ENCODE measurements at places on chromosomes 3 and 15.
A peak's percentile ranks its signal among the peaks of the same experiment; 100 is the strongest.

GRCh38 chr3:12662593-12663400, 1.1 kb downstream of the RAF1 start:
- no peak for DNase-seq

- DNase-seq = peak; percentile 70
Measured at GRCh38 chr15:69996321-69997160, 101.2 kb downstream of the TLE3 start.

- no peak for DNase-seq
Measured at GRCh38 chr3:124976383-124976782, 41.8 kb upstream of the MUC13 start.

DNA sequence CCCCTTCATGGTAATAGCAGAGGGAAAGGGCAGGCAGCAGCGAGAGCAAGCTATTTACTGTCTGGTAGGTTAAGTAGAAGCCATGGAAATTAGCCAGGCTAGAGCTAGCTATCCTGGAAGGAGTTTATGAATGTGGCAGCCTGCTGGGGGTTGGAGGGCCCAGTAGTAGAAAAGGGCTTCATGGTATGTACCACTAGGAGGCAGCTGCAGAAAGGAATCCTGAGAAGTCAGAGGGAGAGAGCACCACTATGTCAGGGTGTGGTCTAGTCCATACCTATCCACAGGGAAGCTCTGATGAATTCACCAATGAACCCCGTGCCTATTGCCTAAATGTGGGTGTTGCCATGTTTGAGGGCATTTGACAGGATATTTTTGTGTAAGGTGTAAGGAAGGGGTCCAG, 55.0 kb downstream of the PLAAT1 start:
- no peak for DNase-seq

- DNase-seq = no peak
Measured at GRCh38 chr3:22569570-22569969, 633.6 kb upstream of the UBE2E2 start.

- DNase-seq = no peak
Measured at GRCh38 chr15:70494852-70495571, 268.3 kb downstream of the UACA start.

GRCh38 chr3:132659000-132659364, 627 bp downstream of the ACAD11 start:
- peak; percentile 97 for DNase-seq

DNA sequence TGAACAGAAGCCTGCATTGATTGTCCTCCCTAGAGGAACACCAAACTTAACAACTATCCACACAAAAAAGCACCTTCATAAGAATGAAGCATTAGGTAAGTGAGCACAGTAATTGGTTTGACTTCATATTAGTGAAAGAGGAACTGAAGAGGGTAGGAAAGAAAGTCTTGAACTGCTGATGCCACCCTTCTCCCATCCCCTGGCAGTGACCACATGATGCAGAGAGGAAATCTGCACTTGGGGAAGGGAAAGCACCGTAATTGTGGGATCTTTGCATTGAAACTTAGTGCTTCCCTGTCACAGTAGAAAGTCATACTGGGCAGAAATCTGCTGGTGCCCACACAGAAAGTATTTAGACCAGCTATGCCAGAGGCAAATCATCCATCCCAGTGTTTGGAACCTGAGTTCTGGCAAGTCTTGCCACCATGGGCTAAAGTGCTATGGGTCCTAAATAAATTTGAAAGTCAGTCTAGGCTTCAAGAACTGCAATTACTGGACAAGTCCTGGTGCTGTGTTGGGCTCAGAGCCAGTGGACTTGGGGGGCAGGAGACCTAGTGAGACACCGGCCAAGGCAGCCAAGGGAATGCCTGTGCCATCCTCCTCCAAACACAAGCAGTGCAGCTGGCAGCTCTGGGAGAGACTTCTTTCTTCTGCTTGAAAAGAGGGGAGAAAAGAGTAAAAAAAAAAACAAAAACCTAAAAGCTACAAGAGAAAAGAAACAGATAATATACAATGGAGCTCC, 63.6 kb downstream of the SLC15A2 start:
- DNase-seq = no peak

DNA sequence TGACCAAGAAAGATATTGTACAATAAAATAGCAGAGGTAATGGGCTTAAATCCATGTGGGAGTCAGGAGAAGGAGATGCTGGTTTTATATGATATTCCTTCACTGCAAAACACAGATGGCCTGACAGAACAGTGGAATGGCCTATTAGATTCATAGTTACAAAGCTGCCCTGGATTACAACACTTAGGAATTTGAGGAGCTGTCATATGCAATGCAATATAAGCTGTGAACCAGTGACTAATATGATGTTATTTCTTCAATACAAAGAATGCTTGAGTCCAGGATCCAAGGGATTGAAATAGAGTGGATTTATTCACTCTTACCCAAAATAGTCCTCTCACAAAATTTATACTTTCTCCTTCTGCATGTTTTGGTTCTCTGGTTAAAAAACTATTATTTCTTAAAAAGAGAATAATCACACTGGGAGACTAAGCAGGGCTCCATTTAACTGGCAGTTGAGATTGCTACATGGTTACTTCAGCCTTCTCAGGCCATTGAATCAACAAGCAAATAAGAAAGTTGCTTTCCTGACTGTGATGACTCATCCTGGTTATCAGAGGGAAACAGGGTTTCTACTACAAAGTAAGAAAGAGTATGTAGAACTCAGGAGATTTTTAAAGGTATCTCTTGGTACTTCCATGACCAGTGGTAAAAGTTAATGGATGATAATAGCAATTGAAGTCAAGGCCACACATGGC, 79.8 kb upstream of the ZPLD1 start:
- no peak for DNase-seq

- no peak for DNase-seq
Measured at GRCh38 chr15:77546050-77546501, 86.6 kb downstream of the LINGO1 start.

DNA sequence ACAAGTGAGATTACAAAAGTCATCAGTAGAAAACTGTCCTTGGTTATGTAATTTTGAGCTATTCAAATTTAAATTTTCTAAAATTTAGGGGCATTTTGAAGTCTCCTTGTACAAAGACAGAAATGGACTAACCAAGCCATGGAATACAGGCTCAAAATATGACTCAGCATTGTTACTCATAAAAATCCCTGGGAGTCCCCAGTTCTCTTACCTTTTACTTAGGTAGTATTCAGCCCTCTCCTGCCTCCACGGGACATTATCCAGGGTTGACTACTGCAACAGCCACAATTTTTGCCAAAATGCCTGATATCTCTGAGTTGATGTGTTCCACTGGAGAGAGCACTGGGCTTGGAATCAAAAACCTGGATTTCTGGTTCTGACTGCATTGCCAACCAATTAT, 25.0 kb downstream of the CLDN18 start:
- DNase-seq = no peak

GRCh38 chr3:141076797-141077571, 25.8 kb downstream of the SPSB4 start:
- DNase-seq = no peak

DNA sequence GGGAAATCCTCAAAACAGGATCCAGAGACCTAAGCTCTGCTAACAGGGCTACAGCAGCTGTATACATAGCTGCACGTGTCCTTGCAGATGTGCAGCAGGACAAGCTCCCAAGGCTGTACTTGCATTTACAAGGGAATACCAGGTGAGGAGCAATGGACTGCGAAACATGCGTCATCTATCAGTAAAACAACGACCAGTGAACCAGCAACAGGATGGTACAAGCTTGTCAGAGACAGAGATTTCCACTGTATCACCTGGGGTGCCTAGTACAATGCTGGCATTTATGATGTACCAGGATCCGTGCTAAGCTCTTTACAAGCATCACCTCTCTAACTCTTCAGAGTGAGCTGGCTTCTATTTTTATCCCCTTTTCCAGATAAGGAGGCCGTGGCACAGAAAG, 227.3 kb downstream of the FOXP1 start:
- no peak for DNase-seq

- no peak for DNase-seq
Measured at GRCh38 chr3:187809612-187809991, 64.3 kb upstream of the BCL6 start.

DNA sequence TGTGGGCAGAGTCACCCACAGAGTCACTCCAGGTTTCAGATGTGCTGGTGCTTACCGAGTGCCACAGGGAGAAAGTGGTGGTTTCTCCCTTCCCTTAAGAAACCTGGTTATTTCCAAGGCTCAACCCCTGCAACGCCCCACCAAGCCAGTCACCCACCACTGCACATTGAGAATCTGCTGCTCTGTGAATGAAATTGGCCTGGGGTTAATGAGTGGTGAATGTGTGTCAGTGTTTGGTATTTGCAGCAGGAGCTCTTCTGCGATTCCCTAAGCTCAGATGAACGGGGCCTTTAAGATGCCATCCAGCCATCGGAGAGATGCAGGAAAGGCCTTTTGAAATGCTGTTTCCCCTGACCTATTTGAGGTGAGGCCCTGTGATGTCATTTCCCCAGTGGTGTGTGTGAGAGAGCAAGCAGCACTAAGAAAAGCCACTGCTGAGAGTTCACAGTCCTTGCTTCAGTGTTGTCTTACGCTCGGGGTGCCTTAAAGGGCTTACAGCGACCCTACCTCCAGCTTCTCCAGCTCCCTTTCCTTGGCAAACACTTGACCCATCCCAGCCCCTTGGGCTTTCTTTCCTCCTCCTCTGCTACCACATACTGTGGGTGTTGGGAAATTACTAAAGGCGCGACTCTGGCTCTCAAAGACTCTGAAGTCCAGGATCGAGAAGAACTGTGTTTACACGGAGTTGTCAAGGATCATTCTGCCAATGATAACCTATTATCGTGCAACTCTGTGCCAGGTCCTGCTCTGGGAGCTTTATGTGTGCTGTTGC, 68.9 kb downstream of the SMAD3 start:
- no peak for DNase-seq

GRCh38 chr3:52839892-52840545, 5.2 kb upstream of the MUSTN1 start:
- DNase-seq = no peak

DNA sequence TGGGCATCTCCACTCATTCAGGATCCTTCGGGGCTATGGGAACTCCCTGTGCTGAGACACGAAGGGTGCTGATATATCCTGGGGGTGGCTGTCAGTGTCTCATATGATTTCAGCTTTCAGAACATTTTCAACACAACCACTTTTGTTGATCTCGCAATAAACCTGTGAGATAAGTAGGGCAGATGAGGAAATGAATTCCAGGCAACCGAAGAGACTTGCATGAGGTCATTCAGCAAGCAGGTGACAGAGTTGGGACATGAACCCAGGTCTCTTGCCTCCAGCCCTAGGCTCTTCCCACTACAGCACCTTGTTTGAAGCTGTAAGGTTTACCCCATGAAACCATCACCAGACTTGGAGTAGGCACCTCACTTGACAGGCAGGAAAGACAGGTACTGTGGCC, 16.6 kb downstream of the DUOX1 start:
- DNase-seq = no peak

DNA sequence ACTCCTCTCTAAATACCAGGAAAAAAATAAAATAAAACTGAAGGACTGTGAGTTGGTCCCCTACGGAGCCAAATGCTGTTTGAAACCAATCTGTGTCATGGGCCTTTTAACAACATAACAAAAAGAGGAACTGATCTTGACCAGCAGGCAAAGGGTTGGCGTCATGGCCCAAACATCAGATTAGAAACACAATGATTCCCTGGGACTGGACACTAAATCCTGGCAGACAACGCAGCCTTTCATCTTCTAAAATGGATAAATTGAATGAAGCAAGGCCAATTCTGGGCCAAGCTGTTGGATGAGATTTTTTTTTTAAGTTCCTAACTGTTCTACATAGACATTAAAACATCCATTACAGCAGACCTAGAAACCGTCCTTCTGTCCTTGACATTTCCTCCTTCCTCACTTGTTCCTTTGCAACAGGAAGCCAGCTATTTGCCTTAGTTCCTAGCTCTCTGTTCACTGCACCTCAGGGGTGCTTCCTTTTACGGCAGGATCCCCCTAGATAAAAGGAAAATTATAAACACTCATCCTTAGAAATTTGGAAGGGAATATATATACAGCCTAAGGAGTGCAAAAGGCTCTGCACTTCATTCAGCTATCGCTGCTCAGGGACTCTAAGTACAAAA, 21.6 kb upstream of the TAFA4 start:
- no peak for DNase-seq

DNA sequence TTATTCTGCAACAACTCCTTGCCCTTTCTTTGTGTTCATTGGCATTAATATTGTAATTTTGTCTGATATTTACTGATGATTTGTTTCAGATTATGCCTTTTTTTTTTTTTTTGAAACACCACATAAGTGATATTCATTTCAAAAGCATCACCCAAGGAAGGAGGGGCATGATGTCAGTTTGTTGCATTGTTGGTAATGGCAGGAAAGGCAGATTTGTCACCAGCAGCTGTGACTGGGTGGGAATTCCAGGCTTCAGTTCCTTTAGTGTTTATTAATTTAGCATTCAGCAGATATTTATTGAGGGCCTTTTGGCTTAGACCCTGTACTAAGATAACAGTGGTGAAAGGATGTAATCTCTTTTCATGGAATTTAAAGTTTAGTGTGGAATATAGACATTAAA, 19.5 kb downstream of the SENP2 start:
- no peak for DNase-seq

- DNase-seq = no peak
Measured at GRCh38 chr15:29430831-29431230, 161.2 kb upstream of the NSMCE3 start.

DNA sequence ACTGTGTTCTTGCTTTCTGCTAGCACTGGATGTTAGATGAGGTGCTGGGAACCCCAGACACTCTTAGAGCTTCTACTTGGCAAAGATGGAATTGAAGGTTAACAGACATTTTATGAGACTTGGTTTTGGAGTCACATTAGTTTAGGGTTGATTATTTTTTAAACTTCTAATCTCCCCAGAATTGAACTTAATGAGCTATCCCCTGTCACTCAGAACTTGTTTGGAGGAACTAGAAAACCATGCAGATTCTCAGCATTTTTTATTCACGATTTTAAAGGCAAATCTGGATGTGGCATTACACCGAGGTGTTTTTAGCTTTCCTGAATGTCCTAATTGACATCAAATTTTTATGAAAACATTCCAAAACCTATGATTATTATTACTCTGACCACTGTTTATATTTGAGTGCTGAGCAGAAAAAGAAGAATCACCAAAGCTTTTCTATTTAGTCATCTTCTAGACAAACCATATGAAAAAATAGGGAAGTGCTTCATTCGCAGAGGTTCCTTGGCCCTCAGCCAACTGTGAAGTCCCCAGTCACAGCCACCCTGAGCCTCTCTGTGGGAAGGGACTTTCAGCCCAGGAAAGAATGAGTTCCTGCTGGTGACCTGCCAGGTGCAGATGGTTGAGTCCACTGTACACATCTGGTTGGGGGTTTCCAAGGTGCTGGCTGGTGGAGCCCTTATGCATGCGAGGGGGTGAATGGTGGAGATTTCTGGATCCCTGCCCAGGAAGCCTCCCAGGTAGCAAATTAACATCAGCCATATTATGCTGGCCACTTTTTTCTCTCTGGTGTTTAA, 196.0 kb upstream of the TOPAZ1 start:
- DNase-seq = no peak

- DNase-seq = no peak
Measured at GRCh38 chr15:26631894-26632293, 141.0 kb downstream of the GABRB3 start.

GRCh38 chr15:99571299-99571698, 5.5 kb downstream of the MEF2A start:
- DNase-seq = no peak
